ENCODE measurements at places on chromosomes 16 and 17. TPM values are rescaled to one million over a fixed set of nuclear protein-coding genes. Genes with fewer than 3 reads are reported as not detected.

DNA sequence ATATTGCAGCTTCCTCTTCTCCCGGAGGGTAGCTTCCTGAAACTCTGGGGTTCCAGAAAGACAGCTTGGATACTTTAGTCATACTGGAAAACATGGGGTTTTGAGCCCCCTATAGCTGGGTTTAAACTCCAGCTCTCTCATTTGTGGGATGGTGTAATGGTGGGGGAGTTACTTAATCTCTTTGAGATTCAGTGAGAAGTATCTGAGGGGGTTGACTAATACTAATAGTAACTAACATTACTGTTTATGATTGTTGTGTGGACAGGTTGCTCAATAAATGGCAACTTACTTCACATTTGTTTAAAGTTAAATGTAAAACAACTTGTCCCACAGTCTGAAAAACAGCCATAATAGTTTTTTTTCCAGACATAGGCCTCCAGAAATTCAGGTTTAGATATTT lies 5.1 kb upstream of the SUZ12 start:
- H3K36me3 ChIP-seq = no peaks in the 10 kb centered on the region
- no peak overlapping the region for H3K4me3 ChIP-seq
- no peak overlapping the region for H3K27ac ChIP-seq

GRCh38 chr17:81952792-81953228 lies 5.8 kb upstream of the MYADML2 start:
- H3K27me3 ChIP-seq = peaks cover 2% of the 10 kb centered on the region
- no peak overlapping the region for H3K4me3 ChIP-seq
- no peaks in the 10 kb centered on the region for H3K36me3 ChIP-seq
- no peak for DNase-seq

- H3K27ac ChIP-seq = no peak overlapping the region
- no peak overlapping the region for H3K4me3 ChIP-seq
- DNase-seq = no peak
- no peaks in the 10 kb centered on the region for H3K4me1 ChIP-seq
- no peaks in the 10 kb centered on the region for H3K27me3 ChIP-seq
Measured at GRCh38 chr16:86251682-86252081, 258.6 kb upstream of the FOXF1 start.

GRCh38 chr16:1157639-1158455 lies 4.9 kb downstream of the CACNA1H start:
- H3K36me3 ChIP-seq = no peaks in the 10 kb centered on the region
- no peak overlapping the region for H3K4me3 ChIP-seq

TK1 gene
- 10.8 TPM for total RNA-seq

NUPR1 gene
- total RNA-seq = 79.6 TPM

All from prostate gland (tissue), 2 donors.